ENCODE measurements at places on chromosomes 5 and 9.

GRCh38 chr5:132510076-132510475 is 19.5 kb upstream of the IRF1 start:
- no peak for DNase-seq

GRCh38 chr5:171409164-171410136 is 10.0 kb upstream of the FGF18 start:
- DNase-seq: no peak

DNA sequence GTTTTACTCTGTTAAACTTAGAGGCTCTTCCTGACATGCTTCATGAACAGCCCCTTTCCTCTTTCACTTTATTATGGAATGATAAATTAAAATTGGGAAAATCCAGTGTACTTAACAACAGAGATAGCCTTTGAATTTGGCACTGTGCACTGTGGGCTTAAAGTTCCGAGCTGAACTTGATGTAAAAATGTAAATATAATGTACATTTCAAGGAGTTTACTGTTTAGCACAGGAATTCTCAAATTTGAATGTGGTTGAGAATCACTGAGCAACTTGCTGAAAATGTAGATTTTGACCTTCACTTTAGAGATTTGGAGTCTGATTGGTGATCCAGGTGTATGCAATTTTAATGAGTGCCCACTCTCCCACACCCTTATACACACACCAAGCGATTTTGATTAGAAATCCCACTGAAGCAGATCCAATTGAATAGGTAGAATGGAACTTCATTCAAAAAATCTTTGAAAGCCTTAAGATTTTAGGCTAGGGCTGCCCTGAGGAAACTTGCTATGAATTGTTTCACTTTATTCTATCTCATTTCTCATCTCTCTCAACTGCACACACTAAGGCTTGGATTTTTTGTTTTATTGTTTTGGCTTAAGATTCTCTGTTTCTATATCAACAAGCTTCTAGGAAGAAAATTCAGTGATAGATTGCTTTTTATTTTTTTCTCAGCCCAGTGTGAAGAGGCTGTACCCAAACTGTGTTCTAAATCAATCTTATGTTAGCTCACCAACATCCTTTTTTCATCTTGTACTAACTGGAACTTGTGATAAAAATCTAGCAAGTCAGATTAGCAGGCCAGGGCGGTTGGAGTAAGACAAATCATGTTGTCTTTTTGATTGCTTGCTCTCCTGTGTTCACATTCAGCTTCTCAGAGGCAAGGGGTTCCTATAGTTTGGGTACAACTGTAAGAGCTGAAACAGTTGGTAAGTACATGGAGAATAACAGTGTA is 22.9 kb downstream of the NUDT12 start:
- no peak for DNase-seq

DNA sequence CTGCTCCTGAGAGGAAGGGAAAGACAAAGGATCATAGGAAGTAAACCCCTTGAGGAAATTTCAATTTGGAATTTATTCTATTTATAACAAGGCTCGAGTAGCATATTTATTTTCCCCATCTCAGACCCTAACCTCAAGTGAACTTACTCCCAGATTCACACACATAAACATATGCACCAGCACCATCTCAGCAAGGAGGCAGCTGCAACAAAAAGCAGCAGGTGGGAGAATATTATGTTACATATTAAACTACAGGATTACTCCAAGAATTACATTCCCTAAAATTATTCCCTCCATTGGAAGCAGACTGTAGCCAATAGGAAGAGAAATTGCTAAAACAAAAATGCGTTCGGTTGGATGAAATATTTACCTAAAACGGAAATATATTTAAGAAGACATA is 108.4 kb upstream of the PRSS3 start:
- DNase-seq: no peak
